ENCODE measurements at places on chromosomes 12 and 14.

GRCh38 chr12:41980390-41980789, 164.3 kb downstream of the GXYLT1 start:
- DNase-seq, result no peak

DNA sequence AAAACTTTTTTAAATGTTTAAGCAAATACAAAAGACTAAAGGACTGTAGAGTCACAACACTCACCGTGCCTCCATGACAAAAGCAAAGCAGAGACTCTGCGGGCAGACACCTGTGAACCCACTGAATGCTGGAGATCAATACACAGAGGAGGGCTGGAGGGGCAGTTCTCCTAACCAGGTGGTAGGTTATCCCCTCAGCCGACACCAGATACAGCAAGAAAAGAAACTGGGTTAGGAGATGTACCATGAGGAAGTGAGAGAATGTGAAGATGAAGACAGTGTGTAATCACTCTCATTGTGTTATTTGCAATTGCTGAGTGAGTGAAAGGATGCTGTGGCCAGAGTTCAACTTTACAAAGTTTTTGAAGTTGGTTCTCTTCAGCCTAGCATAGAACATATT, 480.3 kb downstream of the BCL11B start:
- no peak for DNase-seq

- no peak for DNase-seq
Measured at GRCh38 chr12:89225808-89226411, 126.4 kb downstream of the DUSP6 start.

- no peak for DNase-seq
Measured at GRCh38 chr12:121966959-121967358, 48.6 kb downstream of the CFAP251 start.

GRCh38 chr14:81765651-81766275, 232.1 kb upstream of the SEL1L start:
- DNase-seq, result no peak

DNA sequence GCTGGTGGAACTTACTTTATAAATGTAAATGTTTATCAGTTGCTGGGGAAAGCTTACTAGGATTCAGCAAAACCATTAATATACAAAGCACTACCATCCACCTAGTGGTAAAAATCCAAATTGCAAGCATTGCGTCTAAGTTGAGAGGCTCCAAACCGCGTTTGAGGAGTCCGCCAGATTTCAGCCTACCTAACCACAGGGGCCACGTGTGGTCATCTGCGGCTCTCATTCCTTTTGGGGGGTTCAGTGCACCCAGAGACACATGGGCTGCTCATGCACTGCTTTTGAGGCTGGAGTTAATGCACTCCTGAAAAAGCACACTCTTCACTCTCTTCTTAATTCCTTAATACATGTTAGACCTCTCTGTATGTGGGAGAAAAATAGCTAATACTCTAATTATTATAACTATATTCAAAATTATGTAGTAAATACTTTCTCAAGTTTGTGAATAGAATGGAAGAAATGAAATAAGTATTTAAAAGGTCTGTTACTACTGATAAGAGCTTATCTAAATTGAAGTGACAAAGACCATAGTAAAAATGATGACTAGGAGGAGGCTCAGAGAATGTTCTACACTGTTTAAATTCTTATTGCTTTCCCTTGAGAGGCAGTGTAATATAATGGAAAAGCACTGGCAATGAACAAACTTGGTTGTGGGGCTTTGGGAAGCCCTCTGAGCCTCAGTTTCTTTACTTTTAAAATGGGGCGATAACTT, 41.4 kb upstream of the MANSC4 start:
- peak; percentile 55 for DNase-seq

- no peak for DNase-seq
Measured at GRCh38 chr14:76647697-76648298, 113.5 kb upstream of the VASH1 start.

DNA sequence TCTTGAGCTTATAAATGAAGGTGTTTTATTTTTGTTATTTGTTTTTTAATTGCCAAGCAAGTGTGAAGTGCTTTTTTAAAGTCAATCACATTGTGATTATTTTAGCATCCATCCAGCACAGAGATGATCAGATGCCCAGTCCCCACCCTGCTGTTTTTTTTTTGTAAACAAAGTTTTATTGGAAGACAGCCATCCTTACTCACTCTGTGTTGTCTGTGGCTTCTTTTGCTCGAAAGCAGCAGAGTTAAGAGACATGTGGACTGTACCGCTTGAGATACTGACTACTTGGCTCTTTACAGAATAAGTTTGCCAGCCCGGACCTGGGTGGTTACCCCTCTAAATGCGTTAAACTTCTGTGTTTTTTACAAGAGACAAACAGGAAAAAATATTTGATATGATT, 30.9 kb upstream of the AMN start:
- DNase-seq, result no peak

DNA sequence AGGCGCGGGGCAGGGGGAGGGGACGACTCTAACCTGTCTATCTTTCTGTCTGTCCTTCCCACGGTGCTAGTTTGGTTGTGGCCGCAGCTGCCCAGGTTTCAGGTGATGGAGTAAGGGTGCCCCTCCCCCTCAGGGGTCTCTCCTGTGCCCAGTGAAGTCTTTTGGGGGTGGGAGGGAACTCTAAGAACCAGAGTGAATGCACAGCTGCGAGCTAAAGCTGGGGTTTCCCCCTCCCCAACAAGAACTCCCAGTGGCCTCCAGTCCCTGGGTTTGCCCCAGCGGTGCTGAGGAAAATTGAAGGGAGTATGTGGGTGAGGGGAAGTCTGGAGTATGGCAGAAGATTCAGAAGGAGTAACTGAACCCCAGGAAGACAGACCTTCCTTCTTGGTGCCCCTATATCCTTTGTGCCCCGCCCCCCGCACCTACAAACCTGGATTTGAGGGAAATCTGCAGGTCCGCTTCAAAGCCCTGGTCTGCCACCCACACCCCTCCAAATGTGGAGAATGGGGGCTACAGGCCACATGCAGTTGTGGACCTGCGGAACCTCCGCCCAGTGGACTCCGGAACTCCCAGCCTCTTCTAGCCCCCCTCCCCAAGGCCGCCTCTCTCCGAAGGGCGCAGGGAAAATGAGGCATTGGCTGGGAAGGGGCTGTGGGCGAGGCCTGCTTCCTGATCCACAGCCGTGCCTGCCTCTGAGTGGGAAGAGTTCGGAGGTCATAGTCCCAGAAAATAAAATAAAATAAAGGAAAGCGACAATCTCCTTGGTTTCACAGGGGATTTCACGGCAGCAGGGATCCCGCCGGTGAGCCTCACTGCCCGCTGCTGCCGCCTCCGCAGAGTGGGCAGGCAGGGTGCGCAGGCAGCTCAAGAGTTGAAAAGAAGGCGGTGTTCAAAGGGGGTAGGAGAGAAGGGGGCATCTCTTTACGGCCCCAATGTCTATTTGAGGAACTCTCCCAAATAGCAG, 3.4 kb upstream of the HOXC9 start:
- DNase-seq, result no peak

DNA sequence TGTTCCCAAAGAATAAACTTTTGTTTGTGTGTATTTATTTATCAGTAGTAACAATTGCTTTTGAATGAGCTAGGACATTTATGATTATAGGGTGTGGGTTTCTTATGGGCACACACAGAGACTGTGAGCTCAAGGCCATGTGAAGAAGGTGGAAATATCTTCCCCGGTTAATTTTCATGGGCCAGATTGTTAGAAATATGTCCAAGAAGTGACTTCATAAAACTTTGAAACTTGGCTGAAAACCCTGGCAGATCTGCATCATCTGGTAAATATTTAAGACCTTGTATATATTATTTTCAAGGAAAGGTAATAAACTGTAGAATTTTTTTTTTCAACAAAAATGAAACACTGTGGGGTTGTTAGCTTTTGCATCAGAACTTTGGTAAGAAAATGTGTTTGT, 53.5 kb upstream of the RNU6-8 start:
- DNase-seq, result no peak

DNA sequence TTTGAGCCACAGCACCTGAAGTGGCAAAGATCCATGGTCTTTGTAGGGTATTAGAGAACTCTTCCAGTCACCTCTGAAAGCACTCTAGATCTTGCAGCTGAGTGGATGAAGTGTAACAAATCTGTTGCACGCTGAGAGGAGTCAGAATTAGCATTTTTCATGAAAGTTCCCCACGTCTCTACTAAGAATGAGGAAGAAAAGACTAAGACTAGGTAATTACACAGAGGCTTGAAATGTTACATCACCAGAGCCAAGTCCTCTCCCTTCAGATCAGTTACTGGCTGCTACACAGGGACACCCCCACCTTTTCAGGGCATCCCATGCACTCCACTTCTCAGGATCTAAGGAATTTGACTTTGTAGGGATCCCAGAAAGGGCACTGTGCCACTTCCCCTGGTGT, 98.6 kb upstream of the FKBP4 start:
- DNase-seq, result no peak

DNA sequence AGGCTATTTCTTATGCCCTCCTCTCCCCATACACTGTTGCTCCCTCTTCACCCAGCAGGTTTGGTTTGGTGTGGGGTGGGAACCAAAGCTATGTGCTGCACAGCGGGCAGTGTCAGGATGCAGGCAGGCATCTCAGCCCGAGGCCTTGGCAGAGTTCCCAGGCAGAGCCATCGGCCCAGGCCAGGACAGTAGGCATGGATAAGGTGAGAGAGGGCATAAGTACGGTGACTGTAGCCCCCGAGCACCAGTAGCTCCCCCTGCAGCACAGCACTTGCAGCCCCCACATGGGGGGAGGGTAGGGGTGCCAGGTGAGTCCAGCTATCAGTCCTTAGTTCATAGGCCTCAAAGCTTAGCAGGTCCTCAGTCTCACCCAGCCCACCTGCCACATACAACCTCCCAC, 7.2 kb downstream of the KLHL33 start:
- DNase-seq, result no peak

- DNase-seq, result no peak
Measured at GRCh38 chr14:40682131-40682913, 924.4 kb upstream of the LRFN5 start.

DNA sequence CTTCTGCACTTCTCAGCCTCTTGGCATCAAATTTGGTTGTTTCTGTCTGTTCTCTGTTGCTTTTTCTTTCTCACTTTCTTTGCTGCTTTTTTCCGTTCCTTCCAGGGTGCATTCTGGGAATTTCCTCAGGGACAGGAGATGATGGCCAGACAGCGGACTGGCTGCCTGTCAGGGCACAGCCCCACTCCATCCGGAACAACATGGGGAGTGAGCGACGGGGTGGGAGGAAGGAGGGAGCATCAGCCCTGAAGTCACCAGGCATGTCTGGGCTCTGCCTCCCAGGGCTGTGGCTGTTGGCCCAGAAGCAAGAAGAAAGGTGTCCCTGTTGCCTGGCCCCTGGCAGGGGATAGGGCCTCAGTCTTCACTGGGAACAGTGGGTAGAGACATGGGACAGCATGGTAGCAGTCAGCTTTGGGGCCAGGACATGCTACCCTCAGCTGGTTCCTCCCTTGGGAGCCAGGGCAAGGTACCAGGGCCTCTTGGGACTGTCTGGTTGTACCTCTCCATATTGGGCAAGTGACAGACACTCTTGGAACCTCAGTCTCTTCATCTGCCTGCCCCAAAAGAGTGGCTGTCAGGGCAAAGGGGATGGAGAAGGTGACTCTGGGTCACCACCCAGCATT, 8.6 kb downstream of the PGF start:
- no peak for DNase-seq

- DNase-seq, result no peak
Measured at GRCh38 chr14:79161571-79161970, 991.4 kb downstream of the NRXN3 start.

DNA sequence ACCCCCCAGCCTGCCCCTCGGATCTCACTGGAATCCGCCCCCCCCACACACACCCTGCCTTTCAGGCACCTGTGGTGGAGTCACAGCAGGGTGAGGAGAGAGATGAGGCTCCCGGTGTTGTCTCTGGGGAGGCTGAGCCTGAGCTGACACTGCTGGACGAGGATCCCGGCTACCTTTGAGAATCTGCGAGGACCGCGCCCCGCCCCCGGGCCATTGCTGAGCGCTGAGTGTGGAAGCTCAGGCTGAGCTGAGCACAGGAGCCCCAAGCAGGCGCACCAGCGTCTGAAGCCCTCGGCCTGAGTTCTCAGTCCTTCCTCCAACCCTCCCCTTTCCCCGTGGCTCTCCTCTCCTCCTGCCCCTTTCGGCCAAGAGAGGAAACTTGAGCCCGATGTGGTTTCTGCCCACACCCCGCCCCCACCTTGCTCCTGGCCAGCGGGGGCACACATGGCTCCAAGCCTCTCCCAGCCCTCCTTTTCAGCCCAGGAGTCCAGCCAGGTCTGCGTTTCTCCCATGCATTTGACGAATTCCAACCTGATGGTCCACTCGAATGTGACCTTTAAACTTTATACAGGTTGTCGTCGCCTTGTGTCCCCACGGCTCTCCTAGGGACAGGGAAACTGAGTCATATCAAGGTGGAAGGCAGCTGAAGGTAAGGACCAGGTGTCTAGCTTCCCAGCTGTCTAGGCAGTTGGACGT, at the start of gene NFE2:
TSS of gene NFE2 (minus strand) at position 284 of the 696 bp plus-strand sequence. CDS start 5,767 bp downstream, outside the sequence.
- peak; percentile 69 for DNase-seq

DNA sequence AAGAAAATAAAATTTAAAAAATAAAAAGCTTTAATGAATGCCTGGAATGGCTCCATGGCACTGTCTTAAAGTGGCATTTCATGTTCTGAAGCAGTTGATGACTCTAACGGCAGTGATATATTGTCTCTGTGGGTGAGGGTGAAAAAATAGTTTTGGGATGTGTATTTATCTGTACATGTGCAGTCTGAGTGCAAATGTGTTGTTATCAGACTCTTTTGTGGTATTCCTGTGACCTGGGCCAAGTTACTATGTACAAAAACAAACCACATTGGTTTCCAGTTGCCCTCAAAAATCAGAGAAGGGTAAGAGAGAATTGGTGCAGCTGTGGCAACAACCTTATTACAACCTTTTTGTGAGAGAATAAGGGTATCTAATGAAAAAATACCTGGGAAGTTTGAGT, 81.7 kb upstream of the CCDC91 start:
- no peak for DNase-seq

DNA sequence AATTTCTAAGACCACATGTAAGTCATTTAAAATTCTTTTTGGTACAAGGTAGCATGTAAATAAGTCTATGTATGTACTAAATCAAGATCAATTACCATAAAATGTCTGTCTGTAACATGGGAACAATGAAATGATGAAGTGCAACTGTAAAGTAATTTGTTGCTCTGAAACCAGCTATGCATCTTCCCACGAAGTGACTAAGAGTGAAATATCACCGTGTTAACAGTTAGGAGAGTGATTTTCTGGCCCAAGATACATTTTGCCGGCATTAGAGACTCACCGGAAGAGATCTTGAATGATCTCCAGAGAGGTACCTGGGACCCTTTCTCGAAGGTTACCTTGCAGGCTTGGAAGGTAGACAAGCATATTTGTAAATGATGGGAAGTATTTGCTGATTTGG, 105.8 kb downstream of the SAMD4A start:
- no peak for DNase-seq

DNA sequence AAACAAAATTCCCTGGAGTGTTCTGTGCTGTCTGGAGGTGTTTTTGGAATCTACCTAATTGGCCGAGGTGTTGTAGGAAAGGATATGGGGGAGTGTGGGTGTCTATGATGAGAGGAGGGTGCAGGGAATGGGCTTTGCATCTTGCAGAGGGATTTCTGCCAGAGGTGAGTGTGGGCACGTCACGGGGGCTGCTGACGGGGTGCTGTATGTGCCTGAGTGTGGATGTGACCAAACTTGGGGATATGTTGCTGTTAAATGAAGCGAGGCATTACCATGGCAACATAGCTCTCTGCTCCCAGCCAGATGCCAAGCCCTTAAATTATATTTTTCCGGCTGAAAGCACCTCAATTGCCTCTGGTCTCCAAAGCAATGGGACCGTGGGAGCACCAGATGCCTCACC, 44.3 kb upstream of the SPTLC2 start:
- no peak for DNase-seq

Measured in right kidney (tissue), 9 donors.